ENCODE measurements at places on chromosomes 7 and 10. TPM values are rescaled to one million over a fixed set of nuclear protein-coding genes. Genes with fewer than 3 reads are reported as not detected.

DNA sequence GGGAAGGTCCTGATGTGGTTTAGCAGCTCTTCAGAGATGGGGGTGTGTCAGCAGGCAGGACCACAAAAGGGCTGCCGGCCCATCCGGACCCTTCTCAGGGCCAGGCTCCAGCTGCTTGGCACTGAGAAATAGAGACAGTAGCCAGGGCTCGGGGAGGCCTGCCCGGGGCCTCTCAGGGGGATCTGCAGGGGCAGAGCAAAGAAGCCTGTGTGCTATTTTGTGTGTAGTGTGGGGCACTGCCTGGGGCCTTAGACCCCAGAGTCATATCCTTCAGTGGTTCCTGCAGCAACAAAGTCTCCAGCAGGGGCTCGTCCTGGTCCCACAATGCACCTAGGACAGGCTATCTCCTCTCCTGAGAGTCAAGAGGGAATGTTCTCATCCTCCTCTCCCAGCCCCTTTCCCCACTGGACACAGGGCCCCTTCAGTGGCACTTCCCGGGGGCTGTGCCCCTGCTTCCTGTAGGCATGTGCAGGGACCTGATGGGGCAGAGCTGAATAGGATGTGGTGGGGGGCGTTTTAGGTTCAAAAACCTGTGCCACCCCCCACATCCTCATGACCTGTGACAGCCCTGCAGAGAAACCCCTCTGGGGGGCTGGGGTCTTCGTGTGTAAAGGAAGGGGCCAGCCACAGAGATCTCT lies 159.5 kb upstream of the RHEB start:
- no peak for DNase-seq

CPVL gene
- total RNA-seq, result not detected

CAV1 gene
- 0.07 TPM for total RNA-seq

FLNC gene
- total RNA-seq, result 0.05 TPM

GRCh38 chr10:66752714-66753113 lies 173.1 kb upstream of the LRRTM3 start:
- no peak for DNase-seq

GRCh38 chr7:16810573-16810972 lies 5.8 kb upstream of the AGR2 start:
- no peak for DNase-seq

TACC2 gene
- total RNA-seq, result not detected

GRCh38 chr10:14549496-14549895 lies 218.8 kb upstream of the FRMD4A start:
- no peak for DNase-seq

- DNase-seq, result no peak
These were observed 25.6 kb downstream of the SLC25A16 start for GRCh38 chr10:68501691-68502090.

DNA sequence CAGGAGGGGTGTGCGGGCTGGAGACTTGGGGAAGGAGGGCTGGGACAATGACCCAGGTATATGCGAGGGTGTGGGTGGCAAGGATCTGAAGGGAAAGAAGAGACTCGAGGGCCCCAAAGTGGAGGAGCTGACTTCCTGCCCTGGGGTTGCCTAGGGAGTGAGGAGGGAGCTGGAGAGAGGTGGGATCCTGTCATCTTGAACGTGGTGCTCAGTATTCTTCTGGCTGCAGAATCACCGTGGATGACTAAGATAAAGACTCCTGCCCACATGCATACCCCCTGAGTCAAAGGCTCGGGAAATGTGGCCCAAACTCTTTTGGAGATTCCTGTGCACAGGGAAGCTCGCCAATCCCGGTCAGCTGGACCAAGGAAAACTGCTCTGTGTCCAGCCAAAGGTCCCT lies 31.2 kb downstream of the COL17A1 start:
- DNase-seq, result no peak

DNA sequence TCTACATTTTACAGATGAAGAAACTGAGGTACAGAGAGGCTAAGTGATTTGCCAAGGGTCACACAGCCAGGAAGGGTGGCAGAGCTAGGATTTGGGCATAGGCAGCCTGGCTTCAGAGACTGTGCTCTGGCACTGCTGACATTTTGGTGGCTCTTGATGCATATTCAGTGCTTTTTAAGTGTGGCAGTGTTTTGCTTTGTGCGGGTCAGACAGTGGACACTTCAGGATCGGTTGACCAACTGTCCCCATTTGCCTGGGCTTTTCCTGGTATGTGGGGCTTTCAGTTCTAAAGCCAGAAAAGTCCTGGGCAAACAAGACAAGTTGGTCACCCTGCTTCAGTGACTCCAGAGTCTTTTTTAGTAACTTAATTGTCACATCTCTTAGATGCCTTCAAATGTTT lies 35.0 kb downstream of the SUFU start:
- no peak for DNase-seq

RPS24 gene
- total RNA-seq, result 1,722 TPM

PAPOLB gene
- not detected for total RNA-seq

DNA sequence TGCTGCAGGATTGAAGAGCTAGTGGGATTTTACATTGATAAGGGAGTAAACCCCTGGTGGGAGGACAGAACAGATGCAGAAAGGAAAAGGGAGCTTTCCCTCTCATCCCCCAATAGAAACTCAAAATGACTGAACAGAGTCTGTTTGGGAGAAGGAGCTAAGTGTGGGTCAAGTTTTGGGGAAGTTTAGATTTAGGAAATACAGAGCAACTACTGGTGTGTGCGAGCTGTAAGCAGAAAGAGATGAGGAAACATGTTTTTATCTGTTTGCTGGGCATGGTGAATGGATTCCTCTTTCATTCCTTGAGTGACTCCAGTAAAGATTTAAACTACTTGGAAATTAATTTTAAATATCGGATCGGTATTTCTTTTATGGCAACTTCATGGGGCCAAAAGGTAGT lies 132.7 kb downstream of the AOAH start:
- DNase-seq, result no peak

DNA sequence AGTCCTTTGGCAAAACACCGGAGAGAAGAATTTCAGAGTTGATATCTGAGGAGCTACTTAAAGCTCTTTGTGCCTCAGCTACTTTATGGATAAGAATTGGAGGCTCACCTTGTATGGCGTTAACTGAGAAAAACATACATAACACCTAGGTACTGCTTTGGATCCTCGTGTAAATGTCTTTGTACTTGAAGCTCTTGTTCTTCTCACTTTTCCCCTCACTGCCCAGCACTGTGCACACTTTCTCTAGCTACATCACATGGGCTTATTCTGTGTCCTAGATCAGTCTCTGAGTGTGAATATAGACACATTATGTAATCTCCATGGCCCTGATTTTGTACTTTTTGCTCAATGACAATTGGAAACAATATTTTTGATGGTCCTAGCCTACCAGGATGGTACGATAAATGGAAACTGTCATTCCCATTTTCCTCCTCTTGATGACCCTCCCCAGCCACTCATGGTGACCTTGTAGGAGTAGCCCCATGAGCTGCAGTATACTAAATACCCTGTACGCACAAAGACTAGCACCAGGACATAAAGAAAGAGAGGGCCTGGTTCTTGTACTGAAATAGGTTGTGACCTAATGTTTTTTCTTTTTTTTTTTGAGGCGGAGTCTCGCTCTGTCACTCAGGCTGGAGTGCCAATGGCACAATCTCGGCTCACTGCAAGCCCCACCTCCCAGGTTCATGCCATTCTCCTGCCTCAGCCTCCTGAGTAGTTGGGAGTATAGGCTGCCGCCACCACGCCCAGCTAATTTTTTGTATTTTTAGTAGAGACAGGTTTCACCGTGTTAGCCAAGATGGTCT lies 22.1 kb downstream of the STAMBPL1 start:
- DNase-seq, result no peak

DNA sequence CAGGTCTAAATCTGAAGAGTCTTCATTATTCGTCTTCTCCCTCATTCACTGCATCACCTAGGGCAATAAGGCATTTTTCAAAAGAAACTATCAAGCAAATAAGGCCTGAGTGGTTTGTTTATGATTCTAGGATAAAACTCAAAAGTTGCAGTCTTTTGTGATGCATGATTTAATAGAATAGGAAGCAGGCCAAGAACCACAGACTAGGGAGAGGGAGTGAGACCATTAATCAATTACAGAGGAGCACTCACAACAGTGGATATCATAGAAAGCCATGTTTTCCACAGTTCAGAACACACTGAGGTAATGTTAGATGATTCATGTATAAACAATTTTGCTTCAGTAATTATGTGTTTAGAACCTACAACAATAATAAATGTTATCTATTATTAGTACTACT lies 87.8 kb upstream of the LRRTM3 start:
- no peak for DNase-seq

GRCh38 chr10:103859161-103860086 lies 4.0 kb upstream of the SH3PXD2A start:
- DNase-seq, result peak; percentile 74

DNA sequence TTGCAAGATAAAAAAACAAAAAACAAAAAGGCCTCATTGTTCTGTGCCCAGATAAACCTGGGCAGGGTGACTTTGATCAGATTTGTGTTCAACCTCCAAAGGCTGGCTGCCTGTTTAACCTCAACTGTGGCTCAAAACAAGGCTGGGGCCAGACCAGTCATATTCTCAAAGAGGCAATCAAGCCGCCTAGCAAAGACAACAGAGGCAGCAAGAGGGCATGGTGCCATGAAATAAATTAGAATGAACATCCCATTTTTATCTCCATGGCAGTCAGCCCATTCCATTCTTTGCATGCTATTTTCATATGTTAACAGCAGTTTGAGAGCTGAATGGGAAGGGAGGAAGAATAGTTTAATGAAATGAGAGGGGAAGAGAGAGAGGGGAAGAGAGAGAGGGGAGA lies 1150.3 kb downstream of the TYW1 start:
- no peak for DNase-seq

CLRN3 gene
- total RNA-seq, result not detected

FAM237B gene
- not detected for total RNA-seq

HHEX gene
- 0.31 TPM for total RNA-seq

DNA sequence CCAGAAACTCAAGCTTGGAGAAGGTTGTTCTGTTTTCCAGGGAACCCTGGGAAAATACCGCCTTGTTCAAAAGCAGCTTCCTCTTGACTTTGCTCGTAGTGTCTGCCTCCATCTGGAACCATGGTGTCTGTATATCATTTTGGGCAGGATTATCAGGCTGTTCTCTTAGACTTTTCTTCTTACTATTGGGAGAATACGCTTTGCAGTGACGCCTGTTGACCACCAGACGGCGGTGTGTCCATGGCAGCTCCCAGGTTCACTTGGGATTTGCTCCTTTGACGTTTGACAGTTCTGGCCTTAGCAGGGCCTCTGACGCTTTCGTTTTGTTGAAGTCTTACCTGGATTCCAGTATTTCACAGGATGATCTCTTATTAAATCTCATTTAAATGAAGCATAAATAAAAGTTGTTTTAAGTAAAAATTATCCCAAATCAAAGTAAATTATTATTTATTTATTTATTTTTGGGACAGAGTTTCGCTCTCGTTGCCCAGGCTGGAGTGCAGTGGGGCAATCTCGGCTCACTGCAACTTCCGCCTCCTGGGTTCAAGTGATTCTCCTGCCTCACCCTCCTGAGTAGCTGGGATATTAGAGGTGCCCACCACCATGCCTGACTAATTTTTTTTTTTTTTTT lies 41.8 kb upstream of the GJD4 start:
- peak; percentile 61 for DNase-seq

GRCh38 chr7:105268511-105269392 lies 120.0 kb downstream of the SRPK2 start:
- no peak for DNase-seq

DNA sequence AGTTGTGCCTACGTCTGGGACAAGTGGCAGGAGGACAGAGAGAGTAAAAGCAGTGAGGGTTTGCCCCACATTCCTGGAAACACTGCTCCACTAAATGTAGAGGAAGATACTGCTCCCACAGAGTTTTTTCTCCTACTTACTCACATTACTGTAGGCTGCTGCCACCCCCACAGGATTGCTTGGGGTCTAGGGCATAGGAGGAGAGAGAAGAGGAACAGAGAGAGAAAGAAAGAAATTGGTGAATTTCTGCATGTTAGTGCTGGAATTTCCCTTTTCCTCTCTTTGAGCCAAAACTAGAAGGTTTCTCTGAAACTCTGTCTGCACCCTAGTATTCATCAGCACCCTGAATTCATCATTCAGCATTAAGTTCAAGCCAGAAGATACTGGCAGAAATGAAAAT lies 397.9 kb downstream of the INHBA start:
- no peak for DNase-seq

TMEM176B gene
- total RNA-seq, result not detected

CFAP46 gene
- total RNA-seq, result not detected

DNA sequence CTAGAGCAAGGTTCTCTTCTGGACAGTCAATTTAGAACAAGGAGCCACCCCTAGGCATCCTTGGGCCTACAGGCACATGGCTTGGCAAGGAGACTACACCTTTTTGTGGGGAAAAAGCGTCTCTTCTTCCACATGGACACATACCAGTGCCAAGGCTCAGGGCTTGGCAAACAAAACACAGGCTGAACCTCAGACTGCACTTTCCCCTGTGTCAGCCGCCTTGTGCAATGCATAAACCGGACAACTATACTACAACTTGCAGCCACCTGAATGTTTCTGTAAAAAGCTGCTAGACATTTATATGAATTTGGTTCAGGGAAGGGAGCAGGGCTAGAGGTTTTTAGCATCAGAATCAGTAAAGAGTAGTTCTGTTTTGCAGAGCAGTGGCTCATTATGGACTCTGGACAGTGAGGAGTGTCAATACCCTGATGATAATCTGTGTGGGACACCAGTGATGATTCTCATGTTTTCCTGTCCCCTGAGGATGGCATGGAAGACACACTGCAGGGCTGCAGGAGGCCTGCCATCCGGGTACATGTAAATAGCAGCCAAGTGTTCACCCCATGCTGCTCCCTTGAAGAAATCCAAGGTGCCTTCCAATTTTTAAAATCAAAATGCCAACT lies 118.9 kb downstream of the GATA3 start:
- DNase-seq, result no peak

DNA sequence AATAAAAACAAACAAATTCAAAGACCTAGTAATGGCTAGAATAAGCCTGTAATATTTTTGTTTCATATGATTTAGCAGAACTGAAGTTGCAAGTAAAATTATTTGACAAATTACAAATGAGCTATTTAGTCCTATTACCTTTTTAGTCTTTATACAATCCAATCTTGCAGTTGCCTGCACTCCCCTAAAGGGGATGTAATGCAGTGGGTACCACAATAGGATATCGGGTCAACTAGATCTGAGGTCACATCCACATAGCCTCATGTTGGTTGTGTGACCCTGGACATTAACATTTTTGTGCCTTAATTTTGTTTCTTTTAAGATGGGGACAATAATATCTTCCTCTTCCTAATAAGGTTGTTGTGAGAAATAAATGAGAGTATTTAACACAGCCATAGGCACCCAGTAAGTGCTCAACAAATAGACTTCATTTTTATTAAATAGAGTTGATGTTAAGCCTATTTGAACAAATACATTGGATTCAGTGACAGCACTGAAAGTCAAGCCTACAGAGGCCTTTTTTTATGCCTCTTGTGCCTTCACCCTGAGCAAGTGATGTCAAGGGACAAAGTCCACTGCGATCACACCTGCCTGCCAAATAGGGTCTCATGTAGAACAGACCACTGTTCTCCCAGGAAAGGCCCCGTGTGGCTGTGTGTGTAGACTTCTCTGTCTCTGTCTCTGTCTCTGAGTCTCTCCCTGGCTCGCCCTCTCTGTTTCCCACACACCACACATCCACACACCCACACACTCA lies 124.8 kb downstream of the EVX1 start:
- no peak for DNase-seq

Measured in activated CD4-positive, alpha-beta memory T cell treated with anti-CD3 and anti-CD28 coated beads for 36 hours (primary cell).